ENCODE measurements at places on chromosomes 1 and 21.
A peak's percentile ranks its signal among the peaks of the same experiment; 100 is the strongest.

DNA sequence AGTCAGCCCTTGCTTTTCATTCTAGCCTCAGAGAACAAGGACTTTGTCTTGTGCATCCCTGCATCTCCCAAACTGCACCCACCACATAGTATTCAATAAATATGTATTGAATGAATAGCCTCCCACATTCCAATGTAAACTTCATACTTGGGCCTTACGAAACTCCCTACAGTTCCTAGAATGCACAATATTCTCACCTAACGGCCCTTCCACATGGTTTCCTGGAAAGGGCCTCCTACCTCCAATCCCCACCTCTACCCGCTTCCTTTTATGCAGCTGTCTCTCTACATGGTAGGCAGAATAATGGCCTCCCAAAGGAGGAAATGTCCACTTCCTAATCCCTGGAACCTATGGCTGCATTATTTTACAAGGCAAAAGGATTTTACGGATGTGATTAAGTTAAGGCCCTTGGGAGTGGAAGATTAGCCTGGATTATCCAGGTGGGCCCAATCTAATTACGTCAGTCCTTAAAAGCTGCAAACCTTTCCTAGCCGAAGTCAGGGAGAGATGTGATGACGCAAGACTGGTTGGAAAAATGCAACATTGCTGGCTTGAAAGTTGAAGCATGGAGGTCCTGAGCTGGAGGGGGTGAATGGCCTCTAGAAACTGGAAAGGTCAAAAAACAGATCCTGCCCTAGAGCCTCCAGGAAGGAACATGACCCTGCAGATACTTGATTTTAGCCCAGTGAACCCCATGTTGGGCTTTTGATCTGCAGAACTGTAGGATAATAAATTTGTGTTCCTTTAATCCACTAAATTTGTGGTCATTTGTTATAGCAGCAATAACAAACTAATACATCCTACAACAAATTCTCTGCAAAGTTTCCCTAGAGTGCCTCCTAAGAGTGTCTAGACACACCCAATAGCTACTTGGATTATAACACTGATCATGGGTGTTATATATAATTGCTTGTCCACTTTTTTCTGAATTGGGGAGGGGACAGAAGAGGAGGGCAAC, 5.2 kb upstream of the PIK3C2B start:
- no peak for DNase-seq

- no peak for DNase-seq
Observed at GRCh38 chr1:110475362-110476027, 24.5 kb downstream of the PROK1 start.

DNA sequence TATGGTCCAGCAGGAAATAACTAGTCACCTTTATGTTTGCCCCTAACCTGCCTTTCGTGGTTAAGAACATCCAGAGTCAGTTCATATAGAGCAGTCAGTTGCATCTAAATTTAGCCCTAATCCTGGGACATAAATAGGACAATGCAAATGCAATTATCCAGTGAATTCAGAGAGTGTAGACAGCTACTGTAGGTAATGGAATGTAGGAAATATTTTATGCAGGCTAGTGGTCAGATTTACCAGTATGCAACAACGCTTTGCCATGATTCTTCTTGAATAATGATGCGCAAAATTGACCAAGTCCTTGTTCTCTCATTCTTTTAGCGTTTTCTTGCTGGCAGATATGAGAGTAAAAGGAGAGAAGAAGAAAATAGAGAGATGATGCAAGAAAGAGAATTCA, 165.4 kb downstream of the LMX1A start:
- DNase-seq = no peak

DNA sequence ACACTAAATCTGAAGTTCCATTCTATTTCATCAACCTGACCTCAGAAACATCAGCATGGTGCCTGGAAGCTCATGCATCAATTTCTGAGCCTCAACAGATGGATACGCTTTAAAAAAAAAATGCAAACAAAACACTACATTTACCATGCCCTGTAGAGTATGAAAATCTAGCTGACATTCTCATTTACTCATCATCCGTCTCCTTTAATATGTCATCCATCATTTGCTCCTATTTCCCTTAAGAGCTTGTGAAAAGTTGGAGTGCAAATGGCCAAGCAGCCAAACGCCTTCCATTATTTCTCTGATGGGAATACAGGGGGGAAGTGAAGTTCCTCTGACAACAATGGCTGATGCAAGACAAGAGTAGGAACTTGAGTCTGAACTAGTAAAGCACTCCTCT, 295.0 kb downstream of the TGFB2 start:
- DNase-seq = no peak

DNA sequence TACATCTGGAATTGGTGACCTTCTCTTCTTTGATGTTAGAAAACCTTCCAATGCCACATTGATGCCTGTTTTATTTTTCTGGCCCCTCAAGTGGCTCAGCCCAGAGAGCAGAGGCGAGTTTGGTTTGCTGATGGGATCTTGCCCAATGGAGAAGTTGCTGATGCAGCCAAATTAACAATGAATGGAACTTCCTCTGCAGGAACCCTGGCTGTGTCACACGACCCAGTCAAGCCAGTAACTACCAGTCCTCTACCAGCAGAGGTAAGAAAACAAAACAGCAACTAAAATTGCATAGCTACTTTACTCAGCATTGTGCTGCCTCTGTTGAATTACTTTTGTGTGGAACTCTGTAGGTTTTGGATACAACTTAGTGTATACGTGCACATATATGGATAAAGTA, 97.6 kb downstream of the CC2D1B start:
- no peak for DNase-seq

DNA sequence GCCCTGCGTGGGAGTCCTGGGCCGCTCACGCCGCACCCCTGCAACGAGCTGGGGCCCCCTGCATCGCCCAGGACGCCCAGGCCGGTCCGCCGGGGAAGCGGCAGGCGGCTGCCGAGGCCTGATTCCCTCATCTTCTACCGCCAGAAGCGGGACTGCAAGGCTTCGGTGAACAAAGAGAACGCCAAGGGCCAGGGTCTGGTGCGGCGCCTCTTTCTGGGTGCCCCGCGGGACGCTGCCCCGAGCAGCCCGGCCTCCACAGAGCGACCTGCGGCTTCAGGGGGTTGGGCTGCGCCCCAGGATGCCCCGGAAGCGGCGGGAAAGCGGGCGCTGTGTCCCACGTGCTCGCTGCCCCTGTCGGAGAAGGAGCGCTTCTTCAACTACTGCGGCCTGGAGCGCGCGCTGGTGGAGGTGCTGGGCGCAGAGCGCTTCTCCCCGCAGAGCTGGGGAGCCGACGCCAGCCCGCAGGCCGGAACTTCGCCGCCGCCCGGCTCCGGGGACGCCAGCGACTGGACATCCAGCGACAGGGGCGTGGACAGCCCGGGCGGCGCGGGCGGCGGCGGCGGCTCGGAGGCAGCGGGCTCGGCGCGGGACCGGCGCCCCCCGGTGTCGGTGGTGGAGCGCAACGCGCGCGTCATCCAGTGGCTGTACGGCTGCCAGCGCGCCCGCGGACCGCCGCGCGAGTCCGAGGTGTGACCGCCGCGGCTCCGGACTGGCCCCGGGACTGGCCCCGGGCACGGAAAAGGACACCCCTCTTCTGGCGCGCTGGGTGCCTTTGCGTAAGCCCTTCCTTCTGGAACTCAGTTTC, 2.7 kb downstream of the FAM110D start:
- peak; percentile 20 for DNase-seq

GRCh38 chr1:210298296-210298695, 30.4 kb upstream of the HHAT start:
- no peak for DNase-seq

GRCh38 chr1:5466487-5466886, 525.7 kb downstream of the NPHP4 start:
- no peak for DNase-seq

DNA sequence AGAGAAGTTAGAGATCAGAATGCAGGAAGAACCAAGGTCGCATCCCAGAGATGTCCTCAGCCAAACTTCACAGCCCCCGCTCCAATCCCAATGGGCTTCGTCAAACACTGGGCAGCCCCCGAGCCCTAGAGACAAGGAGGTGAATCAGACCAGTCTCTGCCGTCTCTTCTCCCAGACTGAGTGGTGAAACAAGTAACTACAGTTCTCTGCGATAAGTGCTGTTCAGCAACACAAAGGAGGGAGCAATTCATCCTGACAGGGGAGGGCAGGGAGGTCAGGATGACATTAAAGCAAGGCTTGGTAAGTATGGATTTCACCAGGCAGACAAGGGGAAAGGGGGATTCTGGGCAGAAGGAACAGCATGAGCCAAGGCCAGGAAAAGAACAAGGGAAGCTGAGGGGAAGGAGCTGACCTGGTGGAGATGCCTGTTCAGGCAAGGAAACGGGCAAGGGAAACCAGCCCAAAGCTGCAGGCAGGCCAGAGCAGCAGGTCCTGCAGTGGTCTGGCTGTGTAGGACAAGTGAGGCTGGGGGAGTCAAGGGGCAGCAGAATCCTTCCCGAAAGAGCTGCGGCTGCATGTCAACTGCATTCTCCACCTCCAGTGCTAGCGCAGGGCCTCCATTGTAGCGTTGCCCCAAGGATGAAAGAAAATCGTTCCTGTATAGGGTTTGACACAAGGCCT, 13.6 kb upstream of the ERI3 start:
- no peak for DNase-seq

GRCh38 chr1:236938760-236939159, 65.5 kb downstream of the MT1HL1 start:
- DNase-seq = no peak

DNA sequence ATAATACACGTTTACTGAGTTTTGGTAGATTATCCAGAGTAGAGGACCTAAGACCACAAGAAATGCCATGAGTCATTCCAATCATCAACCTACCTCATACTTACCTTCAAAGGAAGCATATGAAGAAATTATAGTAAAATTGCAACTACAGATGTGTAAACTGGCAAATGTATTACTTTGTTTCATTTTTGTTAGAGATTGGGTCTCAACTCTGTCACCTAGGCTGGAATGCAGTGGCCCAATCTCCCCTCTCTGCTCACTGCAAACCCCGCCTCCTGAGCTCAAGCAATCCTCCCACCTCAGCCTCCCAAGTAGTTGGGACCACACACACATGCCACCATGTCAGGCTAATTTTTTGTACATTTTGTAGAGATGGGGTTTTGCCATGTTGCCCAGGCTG, 5.2 kb downstream of the TMCO1 start:
- no peak for DNase-seq

DNA sequence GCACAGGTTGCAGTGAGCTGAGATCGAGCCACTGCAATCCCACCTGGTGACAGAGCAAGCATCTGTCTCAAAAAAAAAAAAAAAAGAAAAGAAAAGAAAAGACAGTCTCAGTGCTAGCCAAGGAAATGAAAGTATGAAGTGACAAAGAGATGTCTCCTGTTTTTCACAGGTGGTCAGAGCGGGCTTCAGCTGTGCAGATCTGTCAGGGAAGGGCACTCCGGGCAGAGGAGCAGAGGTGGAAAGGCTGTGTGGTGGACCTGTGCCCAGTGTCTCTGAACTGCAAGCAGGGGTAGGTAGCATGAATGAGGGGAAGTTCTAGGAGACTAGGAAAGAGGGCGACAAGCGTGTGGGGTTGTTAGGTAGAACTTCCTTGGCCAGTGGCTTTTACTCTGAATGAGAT, 67.5 kb downstream of the CD247 start:
- no peak for DNase-seq

DNA sequence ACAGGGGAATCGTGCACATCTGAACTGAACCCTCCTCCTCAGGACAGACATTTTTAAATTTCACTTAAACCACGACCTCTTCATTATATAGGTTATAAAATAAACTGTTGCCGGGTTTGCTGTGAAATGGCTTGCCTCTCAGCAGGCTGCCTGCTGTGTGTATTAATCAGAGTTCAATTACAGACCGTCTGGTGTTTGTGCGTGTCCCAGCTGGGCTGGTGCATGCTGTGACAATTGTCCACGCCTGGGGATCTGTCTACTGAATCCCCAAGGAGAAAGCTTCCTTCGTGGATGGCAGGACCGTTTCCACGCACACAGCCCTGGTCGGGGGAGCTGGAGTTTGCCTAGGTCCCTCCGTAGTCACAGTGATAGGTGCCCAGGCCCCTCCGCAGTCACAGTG, 13.4 kb upstream of the AGPAT3 start:
- no peak for DNase-seq

DNA sequence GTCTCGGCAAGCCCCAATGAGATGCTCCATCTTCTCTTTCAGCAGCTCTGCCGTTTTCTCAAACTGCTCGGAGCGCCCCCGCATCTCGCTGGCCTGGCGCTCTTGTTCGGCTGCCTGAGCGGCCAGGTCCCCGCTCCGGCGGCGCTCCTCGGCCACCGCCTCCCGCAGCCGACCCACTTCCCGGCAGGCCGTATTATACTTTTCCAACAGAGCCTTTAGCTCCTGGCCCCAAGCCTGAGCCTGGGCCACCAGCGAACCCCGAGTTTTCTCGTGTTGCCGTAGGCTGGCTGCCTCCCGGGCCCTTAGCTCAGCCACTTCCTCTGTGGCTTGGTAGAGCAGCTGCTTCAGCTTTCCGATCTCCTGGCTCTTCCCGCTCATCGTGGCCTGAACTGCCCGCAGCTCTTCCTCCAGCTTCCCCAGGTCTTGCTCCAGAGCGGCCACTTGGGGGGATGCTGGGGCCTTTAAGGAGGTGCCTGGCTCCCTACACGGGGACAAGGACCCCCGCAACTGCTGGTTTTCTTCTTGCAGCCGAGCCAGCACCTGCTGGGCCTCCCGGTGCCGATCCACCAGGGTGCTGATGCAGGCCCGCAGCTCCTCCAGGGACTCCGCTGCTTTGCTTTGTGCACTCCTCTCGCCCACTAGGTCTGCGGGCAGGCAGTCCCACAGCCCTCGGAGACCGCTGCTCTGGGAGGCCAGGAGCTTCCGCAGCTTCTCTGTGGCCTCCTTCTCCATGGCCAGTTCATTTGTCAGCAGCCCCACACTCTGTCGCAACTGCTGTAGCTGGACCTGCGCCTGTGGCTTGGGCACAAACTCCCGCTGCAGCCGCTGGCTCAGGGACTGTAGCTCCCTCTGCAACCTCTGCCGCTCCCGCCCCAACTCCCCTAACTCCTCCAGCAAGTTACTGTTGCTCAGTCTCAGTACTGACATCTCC, 13.4 kb upstream of the PIAS3 start:
- DNase-seq = peak; percentile 21

DNA sequence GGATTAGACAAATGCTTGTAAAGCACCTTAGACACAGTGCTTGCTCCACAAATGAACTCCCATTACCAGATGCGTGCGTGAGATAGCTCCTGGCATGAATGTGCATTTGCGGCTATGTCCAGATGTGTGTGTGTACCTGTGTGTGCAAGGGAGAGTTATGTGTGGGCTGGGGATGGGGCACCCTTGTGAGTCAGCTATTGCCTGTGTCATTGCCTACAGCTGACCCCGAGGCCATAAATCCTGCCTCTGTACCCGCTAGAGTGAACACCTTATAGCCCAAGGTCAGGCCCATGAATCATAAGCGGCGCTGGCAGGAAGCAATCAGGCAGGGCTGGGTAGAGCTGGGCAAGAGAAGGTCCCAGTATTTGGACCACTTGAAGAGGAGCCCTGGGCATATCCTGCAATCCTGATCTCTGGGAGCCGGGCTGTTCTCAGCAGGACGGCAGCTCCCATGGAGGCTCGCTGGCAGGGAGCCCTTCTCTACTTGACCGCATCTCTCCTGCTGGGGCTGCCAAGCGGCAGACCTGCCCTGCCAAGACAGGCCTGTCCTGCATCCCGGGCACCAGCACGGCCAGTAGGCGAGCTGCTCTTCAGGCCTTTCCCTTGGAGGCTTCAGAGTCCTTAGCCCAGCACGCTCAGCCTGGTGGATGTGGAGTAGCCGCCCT, 86.4 kb downstream of the TMEM53 start:
- DNase-seq = no peak

All from activated T-helper 1 cell treated with Interleukin-2 at 50 U/mL for 16 hours (primary cell).